ENCODE measurements at places on chromosomes 3 and 15.

- no peak for DNase-seq
These were observed 104.7 kb downstream of the PGPEP1L start for GRCh38 chr15:98902931-98903330.

GRCh38 chr15:75523011-75523410 is 56.1 kb downstream of the PTPN9 start:
- no peak for DNase-seq

DNA sequence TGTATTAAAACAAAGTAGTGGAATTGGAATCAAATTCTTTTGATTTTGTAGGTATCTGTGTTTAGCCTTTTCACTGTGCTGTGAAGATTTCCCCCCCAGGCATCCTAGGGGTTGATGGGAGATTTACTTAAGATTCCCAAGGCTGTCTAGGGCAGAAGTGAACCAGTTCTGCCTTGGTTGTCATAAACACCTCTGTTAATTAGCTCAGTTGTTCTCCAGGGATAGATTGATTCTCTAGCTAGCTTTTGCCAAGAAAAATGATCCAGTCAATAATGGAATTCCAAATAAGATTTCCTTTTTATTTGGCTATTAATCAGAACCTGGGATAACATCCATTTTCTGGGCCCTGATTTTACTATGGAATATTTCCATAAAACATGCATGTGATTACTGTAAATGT is 12.7 kb downstream of the DAG1 start:
- DNase-seq, result no peak

DNA sequence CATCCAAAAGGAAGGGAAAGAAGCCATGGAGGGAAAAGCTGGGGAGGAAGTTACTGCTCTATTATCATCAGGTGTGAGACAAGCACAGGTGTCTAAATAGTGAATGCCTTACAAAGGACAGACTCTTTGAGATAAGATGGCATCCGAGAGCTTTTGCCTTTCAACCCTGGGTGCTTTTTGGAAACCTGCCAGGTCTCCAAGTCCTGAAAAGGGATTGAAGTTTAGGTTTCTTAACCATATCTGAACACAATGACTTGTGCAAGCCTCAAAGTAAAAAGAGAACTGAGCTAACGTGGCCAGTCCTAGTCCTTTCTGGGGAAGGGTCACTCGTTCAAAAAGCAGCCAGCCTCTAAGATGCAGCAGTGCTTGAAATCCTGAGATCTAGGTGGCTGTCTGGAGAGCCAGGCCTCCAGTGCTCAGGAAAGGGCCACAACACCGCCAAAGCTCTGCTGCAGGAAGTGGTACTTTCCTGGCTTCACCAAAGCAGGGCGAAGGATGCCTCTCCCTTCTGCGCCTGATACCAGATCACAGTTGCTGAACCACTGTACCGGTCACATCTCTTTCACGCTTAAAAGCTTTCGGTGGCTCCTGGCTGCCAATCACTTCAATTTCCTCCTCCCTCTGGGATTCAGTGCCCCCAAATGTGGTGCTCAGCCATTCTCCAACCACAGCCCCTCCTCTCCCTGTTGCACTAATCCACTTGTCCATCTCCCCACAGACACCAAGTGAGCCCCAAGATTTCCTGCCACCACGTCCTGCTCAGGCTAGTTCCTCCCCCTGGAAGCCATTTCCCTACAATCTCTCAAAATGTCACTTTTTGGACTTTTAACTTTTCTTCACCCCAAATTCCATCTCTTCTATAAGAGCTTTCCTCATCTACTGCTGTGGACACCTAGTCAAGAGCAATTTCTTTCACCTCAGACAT is 104.1 kb upstream of the LPP start:
- DNase-seq, result no peak

GRCh38 chr15:26972636-26973035 is 1.7 kb downstream of the GABRG3 start:
- no peak for DNase-seq
